Smooth muscle cell of bladder (primary cell): ENCODE measurements at places on chromosomes 16 and 17. TPM values are rescaled to one million over a fixed set of nuclear protein-coding genes. Genes with fewer than 3 reads are reported as not detected.

The SMIM36 gene
- not detected in 2 replicates for total RNA-seq

The HSD17B2 gene
- 4.4 and 132 TPM in 2 replicates for total RNA-seq

The PLD6 gene
- 2.1 and 2.9 TPM in 2 replicates for total RNA-seq

The HNF1B gene
- under 0.01 TPM in 1 of 2 replicates, not detected in the other for total RNA-seq

The KRTAP4-1 gene
- total RNA-seq = not detected in 2 replicates
